Panc1 (cell line): ENCODE measurements at places on chromosomes 3 and 15. TPM values are rescaled to one million over a fixed set of nuclear protein-coding genes. Genes with fewer than 3 reads are reported as not detected.

GRCh38 chr3:58044691-58045483, 36.7 kb downstream of the FLNB start:
- DNase-seq = no peak

GRCh38 chr3:184556582-184557347, 4.8 kb upstream of the EPHB3 start:
- DNase-seq = no peak

- DNase-seq = no peak
Measured at GRCh38 chr15:81043281-81043934, 42.7 kb downstream of the TLNRD1 start.

DNA sequence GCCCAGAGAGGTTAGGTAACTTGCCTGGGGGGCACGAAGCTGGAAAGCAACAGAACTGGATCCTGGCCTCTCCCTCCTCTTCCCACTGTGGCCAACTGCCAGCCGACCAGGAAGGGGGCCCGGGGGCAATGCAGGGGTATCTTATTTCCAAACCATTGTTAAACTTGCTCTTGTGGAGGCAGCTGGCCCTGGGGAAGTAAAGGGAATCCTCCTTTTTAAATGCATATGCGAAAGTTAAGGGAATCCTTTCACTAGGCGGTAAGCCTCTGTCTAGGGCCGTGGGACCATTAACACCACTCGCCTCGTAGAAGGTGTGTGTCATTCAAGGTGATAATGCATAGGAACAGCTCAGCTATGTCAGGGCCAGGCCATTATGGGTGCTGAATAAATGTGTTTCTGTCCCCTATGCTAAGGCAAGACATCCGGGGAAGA, 68.6 kb downstream of the ST6GAL1 start:
- no peak for DNase-seq

DNA sequence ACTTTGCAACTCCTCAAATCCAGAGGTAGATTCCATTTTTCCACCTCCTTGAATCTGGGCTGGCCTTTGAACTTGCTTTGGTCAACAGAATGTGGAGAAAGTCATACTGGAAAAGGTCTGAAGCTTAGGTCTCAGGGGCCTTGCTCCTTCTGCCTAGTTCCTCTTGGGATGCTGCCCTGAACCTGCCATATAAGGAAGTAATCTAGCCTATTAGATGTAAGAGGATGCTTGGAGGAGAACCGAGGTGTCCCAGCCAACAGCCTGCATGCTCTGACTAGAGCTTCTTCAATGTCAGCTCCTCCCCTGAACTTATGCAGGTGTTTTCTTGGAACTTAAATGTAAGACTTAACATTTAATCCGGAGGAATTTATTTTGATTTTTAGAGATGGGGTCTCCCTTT, 2.0 kb upstream of the TMED3 start:
- DNase-seq = no peak

The STAB1 gene
- 0.39 TPM for total RNA-seq

GRCh38 chr3:57852896-57853295, 96.8 kb downstream of the SLMAP start:
- no peak for DNase-seq

The SPTSSB gene
- total RNA-seq = 3.7 TPM

The CEP152 gene
- 13.9 TPM for total RNA-seq

DNA sequence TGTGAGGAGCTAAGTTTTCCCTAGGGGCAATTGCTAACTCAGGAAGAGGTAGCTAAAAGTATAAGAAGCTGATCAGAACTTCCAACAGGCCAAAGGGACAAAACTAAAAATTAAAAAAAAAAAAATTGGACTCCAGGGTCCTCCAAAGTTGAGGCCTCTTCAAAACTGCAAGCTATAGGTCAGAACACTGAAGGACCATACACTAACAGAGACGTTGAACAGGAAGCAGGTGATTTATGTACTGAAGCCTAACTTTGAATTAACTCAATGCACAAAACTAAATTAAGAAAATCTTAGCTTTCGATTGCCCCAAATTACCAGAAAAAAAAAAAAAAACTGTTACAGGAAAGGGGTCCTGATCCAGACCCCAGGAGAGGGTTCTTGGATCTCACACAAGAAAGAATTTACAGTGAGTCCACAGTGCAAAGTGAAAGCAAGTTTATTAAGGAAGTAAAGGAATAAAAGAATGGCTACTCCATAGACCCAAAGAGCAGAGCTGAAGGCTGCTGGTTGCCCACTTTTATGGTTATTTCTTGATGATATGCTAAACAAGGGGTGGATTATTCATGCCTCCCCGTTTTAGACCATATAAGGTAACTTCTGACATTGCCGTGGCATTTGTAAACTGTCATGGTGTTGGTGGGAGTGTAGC, 442.8 kb upstream of the NECTIN3 start:
- no peak for DNase-seq

DNA sequence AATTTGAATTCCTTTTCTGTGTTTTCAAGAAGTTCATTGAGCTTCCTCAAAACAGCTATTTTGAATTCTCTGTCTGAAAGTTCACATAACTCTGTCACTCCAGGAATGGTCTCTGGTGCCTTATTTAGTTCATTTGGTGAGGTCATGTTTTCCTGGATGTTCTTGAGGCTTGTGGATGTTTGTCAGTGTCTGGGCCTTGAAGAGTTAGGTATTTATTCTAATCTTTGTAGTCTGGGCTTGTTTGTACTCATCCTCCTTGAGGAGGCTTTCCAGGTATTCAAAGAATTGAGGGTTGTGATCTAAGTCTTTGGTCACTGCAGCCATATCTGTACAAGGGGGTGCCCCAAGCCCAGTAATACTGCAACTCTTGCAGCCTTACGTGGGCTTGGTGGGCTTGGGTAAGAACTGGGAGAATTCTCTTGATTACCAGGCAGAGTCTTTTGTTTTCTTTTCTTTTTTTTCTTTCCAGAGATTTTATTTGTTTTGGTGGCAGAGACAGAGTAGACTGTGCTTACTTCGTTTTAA, 19.3 kb upstream of the CCNDBP1 start:
- DNase-seq = no peak

The KBTBD12 gene
- 0.28 TPM for total RNA-seq

The ZNF501 gene
- 0.15 TPM for total RNA-seq

The PPARG gene
- total RNA-seq = 88.1 TPM

DNA sequence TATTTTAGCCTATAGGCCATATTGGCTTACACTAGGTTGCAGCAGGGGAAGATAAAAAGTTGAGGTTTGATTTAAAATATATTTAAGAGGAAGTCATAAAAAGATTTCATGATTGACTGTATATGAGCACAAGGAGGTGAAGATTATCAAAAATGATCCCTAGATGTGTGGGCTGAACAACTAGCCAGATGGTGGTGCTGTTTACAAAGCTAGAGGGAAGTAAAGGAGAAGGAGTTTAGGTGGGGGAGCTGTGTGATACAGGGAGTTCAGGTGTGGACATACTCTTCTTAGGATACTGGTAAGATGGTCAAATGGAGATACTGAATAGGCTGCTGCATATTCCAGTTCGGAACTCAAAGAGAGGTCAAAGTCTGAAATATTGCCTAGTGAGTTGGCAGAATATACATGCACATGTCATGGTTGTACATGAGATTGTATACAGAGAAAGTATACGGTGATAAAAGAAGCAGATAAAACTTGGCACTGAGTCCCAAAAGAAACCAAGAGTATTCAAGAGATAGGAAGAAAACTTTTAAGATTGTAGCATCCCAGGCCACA, 727.8 kb downstream of the NLGN1 start:
- DNase-seq = no peak

DNA sequence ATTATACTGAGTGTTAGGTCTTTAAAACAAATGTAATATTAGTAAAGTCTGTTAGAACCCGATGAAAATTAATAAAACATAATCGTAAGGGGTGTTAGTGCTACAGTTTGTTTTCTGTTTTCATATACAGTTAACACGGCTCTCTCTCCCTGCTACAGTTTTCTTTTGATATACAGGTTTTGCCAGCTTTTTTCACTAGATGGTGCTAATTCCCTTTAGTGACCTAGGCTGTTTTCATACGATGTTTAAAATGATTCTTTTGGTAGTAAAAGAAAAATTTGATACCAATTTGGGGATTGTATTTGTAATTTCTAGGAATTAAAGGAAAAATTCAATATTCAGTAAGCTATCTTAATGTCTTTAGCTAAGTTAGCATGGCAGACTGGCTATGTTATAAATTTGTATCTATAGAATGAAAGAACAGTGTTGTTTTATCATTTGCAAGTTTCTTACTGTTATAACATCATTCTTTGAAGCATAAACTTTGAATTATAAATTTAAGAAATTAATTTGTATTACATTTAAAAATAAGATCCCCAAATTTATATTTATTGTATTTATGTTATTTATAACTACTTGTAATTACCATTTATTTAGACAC, 11.5 kb downstream of the APH1B start:
- no peak for DNase-seq

GRCh38 chr3:119570229-119570628, 9.1 kb upstream of the ADPRH start:
- DNase-seq = no peak

The SAXO2 gene
- total RNA-seq = 1.1 TPM

- no peak for DNase-seq
Measured at GRCh38 chr3:20772869-20773268, 586.9 kb upstream of the SGO1 start.

GRCh38 chr3:12509466-12509865, 25.2 kb downstream of the TSEN2 start:
- DNase-seq = no peak

The PLS1 gene
- 36.1 TPM for total RNA-seq

DNA sequence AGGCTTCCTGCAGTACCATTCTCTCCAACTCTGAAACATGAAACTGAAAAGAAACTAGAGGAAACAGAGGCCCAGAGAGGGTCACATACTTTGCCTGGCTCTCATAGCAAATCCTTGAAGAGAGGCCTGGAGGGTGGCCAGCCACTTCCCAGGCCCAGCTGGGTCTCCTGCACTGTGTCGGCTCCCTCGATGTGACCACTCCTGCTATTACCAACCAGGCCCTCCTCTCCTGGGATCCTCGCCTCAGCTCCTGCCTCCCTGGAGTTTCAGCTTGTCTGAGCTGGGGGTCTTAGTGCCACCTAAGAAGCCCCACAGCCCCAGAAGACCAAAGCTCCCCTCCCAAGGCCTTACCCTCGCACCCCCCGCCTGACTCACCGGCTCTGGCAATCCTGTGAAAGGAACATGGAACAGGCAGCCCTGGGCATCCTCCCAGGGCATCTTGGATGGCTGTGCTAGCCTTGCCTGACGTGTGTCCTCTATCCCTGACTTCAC, 4.6 kb downstream of the LOXL1 start:
- DNase-seq = no peak

DNA sequence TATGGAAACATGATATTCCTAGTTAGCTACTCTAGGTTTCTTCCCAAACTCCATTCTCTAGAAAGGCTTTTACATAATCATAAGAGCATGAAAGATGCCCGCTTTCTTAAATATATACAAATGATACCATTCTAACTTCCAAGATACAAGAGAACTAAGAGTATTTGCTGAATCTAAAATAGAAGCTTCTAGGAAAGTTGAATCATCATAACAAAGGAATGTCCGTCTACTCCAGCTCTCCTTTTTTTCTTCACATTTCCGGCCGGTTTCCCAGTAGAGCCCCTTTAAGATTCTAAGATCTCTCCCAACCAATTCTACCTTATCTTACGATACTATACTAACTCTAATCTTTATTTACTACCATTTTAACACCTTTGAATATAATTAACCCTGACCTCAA, 60.1 kb downstream of the RAD18 start:
- DNase-seq = no peak

DNA sequence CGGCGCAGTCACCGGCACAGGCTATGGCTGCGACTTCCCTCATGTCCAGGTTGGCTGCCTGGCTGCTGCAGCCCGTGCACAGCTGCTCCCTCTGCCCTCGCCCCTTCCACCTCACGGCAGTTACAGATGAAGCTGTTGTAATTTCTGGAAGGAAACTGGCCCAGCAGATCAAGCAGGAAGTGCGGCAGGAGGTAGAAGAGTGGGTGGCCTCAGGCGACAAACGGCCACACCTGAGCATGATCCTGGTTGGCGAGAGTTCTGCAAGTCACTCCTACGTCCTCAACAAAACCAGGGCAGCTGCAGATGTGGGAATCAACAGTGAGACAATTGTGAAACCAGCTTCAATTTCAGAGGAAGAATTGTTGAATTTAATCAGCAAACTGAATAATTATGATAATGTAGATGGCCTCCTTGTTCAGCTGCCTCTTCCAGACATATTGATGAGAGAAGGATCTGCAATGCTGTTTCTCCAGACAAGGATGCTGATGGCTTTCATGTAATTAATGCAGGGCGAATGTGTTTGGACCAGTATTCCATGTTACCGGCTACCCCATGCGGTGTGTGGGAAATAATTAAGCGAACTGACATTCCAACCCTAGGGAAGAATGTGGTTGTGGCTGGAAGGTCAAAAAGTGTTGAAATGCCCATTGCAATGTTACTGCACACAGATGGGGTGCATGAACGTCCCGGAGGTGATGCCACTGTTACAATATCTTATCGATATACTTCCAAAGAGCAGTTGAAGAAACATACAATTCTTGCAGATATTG, 13.2 kb upstream of the GNB4 start:
- no peak for DNase-seq

- DNase-seq = no peak
Measured at GRCh38 chr15:25763954-25764353, 99.2 kb downstream of the ATP10A start.

DNA sequence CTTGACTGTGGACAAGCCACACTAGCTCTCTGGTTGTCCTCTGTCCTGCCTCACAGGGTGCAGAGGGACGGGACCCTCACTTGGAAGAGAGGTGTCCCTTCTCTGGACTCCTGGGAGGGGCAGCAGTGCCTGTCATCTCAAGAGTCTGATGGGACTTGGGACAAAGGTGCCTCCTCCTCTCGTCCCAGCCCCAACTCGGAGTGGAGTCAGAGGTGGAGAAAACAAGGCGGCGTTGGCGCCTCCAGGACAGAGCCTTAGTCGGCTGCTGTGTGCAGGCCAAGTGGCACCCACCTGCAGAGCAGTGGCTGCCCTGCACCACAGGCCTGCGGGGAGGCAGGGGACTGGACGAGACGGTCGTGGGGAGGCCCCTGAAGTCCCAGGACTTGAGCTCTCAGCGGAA, 9.4 kb upstream of the SEC13 start:
- no peak for DNase-seq

- DNase-seq = no peak
Measured at GRCh38 chr3:74115906-74116305, 491.2 kb upstream of the PDZRN3 start.

DNA sequence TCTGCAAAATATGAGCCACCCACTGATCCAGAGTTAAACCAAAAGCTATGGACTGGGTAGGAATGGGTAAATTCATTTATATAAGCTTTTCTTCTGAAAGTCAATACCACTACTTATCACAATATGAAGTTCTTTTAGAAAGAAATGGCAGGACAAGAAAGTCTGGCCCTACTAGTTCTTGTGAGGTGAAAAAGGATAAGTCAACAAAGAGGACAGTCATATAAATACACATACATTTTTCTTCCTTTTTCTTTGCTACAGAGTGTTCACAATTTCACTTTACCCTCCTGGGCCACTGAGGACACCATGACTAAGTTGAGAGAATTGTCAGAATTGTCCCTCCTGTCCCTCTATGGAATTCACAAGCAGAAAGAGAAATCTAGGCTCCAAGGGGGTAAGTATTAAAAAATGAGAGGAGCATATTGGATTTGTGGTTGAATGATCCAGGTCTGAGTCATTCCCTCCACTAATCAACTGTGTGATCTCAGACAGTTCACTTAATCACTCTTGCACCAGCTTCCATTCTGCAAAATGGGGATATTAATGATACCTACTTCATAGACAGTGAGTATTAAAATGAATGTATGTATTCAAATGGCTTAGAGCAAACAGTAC, 27.6 kb downstream of the ACP3 start:
- DNase-seq = no peak

The MYEF2 gene
- 71.3 TPM for total RNA-seq

The SECISBP2L gene
- 40.5 TPM for total RNA-seq
